ENCODE measurements at places on chromosomes 3 and 15.

DNA sequence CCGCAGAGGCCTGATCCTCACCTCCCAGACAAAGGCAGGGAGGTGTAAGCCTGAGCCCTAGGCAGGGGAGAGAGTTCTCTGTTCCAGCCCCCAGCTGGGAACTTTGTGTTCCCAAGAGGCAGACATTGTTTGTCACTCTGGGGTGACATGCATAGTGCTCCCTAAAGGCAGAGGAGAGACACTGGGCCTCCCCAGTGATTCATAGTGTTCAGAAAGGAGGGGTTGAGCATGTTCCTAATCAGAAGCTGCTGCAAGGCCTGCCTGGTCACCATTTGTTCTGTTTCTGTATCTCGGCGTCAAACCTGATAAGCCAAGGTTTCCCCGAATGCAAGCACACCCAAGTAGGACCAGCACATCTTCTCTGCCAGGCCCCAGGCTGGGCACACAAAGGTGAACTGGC is 24.0 kb upstream of the SLC6A6 start:
- DNase-seq, result no peak

DNA sequence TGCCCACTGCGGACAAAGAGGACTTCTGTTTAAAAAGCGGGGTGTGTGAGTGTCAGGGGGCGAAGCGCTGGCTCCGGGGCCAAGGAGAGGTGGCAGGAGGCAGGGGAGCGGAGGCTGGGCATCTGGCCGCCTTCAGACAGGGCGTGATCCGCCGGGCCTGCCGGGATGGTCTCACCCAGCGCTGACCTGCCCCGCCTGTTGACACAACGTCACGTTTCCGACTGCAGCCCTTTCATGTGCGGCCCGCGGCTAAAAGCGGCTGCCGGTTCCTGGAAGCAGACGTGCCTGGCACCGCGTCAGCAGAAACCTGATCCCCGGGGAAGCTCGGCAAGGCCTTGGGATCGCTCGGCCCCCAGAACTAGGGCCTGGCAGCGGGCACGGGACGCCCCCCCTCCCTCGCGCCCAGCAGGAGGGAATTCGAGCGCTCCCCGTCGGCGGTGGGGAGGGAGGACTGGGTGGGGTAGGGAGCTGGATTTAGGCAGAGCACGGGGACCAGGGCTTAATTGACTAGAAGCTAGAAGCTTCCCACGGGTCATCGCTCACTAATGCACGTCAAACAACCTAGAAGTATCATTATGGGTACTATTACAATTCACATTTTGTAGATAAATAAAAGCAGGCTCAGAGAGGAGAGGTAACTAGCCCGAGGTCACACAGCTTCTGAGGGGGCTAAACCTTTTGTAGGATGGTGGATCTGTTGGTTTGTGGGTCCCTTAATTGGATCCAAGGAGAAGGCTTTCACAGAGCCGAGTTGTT is 7.7 kb downstream of the BHLHE40 start:
- DNase-seq, result peak; percentile 98

DNA sequence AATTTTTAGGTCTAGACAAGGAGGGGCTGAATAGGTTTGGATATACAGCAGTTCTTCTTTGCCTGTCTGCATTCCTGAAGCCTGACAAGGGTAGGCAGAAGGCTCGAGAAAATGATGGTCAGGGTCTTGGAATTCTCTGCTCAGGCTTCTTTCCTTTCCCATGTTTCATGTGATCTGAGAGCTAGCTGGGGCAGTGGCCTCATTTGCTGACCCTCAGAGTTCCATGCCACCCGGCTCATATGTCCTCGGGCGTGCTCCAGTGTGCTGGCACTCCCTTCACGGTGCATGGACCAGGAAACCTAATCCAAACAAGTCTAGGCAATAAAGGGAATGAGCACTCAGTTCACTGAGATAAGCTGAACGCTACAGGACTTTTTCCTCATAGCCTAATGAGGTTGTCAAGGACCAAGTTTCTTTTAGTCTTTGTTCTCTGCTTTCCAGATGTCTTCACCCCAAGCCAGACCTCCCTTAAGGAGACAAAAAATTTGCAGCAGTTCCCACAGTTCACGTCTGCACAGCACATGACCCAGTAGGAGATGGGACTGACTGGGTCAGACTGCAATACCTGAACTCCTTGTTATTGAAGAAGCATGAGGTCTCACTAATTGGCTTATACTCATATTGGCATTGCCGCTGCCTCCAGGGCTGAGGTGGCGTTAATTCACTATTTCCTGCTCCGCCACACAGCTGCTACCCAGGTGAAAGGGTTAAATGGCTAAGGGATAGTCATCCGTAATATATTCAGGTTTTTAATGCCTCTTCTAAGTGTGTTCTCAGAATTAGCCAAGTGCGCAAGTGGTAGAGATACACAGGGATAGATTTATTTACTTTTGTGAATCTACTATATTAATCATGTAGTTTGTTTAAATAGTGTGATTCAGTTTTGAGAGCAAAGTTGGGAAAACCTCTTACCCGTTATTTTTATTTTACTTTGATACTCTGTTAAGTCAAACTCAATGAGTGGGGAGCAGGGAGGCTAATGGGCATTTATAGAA is 15.3 kb upstream of the RTP4 start:
- DNase-seq, result no peak

DNA sequence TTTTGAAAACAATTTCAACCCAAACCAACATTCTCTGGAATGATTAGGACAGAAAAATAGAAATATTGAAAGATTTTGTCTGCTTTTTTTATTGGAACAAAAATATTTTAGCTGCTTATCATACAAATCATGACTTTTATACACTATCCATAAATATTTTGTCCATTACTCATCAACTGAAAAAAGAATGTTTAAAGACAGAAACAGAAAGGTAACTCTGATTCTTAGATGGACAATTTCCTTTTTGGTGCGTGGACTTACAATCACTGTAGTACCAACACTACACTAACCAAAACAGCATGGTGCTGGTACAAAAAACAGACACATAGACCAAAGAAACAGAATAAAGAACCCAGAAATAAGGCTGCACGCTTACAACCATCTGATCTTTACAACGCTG is 582.8 kb upstream of the CCDC54 start:
- no peak for DNase-seq

GRCh38 chr15:69562564-69562963 is 109.9 kb downstream of the RPLP1 start:
- DNase-seq, result no peak

All from SW480 (cell line).